ENCODE measurements at places on chromosomes 13 and 19.

DNA sequence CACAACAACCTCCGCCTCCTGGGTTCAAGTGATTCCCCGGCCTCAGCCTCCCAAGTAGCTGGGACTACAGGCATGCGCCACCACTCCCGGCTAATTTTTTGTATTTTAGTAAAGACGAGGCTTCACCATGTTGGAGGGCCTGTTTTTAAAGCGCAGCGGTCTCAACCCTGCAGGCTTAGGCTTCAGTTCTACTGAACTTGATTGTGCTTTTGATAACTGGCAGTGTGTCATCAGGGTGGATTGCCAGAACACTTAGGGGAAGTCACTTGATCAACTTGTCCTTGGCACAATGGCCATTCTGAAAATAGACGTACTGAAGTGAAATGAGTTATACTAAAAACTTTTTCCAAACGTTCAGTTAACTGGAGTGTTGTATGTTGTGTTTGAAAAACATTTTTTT lies 472.2 kb downstream of the KLF5 start:
- DNase-seq, result no peak

DNA sequence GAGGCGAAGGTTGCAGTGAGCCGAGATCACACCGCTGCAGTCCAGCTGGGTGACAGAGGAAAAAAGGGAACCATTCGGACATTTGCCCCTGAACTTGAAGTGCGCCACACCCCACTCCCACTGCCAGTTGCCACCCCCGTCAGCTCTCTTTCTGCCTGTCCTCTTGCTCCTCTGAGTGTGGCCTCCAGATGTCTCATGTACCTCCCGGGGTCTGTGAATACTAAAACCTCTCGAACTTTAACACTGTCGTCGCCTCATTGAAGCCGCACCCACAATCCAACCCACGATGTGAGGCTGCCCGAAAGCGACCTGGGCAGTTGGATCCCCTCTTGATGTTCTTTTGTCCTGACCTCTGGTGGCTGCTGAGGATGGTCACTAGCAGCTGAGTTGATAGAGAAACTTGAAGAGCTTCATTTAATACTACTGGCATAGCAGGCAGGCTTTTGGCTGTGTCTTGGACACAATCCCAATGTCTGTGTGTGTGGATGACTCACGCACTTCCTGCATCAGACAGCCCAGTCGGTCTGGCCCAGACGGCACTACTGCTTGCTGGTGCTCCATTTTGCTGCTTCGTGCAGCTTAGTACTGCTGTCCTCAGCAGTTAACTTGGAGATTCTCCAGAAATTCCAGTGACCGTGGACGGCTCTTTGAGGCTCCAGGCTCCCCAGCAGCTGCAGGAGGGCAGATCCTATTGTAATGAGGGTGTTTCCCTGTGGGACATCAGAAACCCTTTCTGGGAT lies 4.2 kb downstream of the FPR3 start:
- DNase-seq, result no peak

DNA sequence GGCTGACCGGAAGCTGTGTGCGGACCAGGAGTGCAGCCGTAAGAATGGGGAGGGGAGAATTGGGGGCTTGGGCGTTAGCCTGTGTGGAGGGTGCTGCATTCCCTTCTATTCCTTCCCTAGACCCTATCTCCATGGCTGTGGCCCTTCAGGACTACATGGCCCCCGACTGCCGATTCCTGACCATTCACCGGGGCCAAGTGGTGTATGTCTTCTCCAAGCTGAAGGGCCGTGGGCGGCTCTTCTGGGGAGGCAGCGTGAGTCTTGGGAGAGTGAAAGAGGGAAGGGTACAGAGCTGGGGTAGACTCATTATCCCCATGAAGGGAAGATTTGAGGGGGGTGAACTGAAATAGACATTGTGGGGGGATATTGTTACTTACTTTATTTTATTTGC lies 306 bp downstream of the MIA start:
- no peak for DNase-seq

DNA sequence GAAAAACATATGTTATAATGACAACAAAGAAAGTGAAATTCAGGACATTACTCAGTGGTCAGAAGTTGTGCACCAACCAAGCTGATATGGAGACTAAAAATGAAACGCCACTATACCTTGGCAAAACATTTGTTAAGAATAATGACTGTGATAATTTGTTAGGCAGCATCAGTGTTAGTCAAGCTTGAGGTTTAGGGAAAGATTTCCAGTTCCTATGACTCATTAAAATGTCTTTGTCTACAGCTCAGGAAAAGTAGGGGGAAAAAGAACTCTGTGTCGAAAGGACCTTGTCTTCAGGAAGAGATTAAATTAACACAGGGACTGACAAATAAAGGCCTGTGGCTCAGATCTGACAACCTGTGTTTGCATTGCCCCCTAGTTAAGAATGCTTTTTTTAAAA lies 764.1 kb upstream of the SLITRK6 start:
- no peak for DNase-seq

DNA sequence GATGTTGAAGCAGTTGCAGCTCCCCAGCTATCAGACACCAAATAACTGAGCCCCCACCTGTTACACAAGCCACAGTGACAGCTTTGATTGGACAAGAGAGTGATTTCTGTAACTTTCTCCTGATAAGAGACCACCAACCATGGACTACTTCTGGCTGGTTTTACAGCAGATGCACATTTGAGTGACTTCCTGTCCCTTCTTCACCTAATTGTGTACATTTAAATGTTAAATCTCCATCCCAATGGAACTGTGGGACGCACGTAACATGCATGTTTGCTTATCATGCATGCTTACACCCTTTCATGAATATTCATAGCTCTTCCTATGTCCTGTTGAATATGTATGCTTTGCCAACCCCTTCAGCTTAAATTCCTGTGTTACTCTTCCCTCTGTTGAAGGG lies 6.0 kb upstream of the TNFSF11 start:
- no peak for DNase-seq

DNA sequence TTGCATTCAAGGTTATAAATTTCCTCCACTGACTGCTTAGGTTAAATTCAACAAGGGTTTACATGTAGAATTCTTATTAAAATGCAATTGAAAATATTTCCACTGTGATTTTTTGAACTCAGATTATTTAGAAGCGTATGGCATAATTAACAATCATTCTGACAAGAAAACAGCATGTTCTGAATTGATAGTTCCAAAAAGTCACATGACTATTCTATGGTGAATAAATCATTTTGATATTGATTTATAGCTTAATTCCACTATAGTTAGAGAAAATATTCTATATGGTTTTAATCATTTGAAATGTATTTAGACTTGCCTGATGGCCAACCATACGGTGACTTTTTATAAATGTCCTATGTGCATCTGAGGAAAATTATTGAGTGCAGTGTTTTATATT lies 3.0 kb downstream of the ZNF577 start:
- no peak for DNase-seq

- DNase-seq, result peak; percentile 48
These were observed 20.1 kb upstream of the ARHGEF18 start for GRCh38 chr19:7328647-7329046.

DNA sequence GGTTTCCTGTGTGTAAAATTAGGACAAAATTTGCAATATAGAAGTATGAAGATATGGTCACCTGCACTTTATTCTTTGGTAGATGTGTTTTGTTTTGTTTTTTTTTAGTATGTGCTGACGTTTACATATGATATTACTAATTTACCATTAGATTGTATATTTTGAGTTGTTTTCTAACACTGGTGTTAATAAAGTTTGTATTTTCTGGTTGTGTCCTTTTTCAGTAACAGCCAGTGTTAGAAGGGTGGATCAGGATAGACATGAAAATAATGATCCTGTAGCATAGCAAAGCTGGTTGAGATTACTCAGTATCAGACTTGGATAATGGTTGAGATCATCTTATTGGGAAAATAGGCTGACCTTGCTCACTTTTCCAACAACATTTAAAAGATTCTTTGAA lies 6.2 kb downstream of the NAA16 start:
- no peak for DNase-seq

- DNase-seq, result no peak
These were observed 45.4 kb upstream of the CALM3 start for GRCh38 chr19:46555628-46556280.

GRCh38 chr19:47848823-47849473 lies 10.1 kb upstream of the TPRX2 start:
- DNase-seq, result no peak

DNA sequence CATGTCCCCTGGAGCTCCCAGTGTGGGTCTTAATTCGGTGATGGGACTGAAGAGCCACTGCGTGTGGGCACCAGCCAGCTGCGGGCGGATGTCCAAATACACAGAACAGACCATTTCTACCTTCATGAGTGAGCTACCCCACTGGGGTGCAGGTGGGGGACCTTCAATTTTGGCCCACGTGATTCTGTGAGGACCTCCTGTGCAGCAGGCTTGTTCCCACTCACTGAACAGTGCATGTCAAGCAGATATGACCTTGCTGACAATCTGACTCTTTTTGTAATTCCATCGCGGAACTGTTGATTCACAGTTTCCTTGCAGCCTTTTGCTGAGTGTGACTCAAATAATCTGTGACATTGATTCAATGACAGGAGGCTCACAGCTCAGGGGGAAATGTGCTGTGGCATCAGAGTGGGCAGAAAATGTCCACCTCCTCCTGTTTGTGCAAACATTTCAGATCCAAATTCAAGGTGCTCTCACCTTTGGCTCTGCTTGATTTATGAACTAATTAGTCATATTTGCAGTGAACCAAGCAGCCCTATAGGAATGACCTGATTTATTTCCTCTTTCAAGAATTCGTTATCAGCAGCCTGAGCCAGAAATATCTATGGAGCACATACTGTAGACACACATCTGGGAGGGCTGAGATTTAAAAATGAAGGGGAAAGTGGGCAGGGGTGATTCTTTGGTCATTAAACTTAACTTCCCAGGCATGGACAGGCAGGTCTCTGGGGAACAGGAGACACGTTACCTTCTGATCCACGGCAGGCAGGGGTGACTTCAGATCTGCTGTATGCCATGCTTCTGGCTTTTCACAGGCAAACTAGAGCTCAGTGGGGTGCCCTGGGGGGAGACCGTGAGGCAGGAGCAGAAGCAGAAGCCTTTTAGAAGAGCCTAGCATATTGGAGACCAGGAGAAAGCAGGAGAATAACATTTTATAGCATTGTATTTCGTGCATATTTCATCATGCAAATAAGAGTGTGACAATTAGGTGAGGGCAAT lies 170.0 kb upstream of the KL start:
- DNase-seq, result no peak

DNA sequence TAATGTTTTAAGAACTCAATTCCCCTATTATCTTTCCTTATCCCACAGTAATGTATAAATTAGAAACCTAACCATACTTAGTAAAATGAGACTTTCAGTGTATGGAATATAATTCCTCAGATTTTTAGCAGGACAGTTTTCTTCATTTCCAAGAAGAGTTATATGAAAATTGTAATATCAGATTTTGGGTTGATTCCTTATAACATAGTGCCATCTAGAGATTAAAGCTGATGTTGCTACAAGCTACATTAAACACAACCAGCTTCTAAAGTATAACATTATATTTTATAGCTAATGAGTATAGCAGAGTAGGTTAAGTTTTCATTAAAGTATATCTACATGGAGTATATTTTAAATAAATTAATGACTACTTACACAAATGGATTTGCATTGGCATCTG lies 99.7 kb upstream of the MIR17HG start:
- peak; percentile 12 for DNase-seq

DNA sequence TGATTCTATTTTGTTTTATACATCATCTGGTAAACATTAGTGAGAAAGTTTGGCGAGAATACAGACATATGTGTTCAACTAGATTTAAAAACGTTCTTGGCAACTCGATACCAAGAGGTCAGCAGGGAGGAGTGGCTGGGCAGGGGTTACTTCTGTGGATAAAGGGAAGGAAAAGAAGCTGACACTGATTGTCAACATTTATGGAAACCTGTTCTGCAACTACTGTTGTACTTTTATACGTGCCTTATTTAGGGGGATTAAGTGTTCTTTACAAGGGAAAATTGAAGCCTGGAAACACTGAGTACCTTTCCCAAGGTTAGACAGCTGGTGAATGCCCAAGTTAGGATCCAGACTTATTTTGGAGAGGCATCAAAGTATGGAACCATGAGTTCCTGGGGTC lies 65.0 kb downstream of the MTUS2 start:
- DNase-seq, result no peak

- no peak for DNase-seq
These were observed 12.2 kb downstream of the FPR3 start for GRCh38 chr19:51807111-51807701.

GRCh38 chr13:73173279-73173811 lies 114.5 kb downstream of the KLF5 start:
- no peak for DNase-seq

DNA sequence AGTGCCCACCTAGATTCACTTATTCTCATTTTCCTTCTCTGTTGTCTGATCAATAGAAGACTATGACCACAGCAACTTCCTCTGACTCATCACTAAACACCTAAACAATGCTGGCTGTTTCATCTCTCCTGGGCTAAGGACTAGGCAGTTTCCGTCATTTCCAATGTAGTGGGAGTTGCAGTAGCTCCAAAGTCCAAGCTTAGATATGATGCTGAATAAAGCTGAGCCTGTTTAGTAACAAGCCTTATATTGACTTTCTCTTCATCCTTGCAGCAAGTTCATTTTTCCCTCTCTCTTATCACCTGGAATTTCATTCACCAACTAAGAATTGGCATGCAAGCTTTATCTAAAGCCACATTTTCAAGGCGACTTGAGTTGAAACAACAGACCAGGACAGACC lies 53.5 kb upstream of the PCDH9 start:
- DNase-seq, result no peak

Data from MM.1S (cell line).